GM04503 (cell line): ENCODE measurements at places on chromosomes 2 and 18.

GRCh38 chr2:195022508-195022830 lies 634.6 kb upstream of the SLC39A10 start:
- no peak for DNase-seq

GRCh38 chr2:129483366-129483765 lies 496.1 kb upstream of the RAB6C start:
- no peak for DNase-seq

DNA sequence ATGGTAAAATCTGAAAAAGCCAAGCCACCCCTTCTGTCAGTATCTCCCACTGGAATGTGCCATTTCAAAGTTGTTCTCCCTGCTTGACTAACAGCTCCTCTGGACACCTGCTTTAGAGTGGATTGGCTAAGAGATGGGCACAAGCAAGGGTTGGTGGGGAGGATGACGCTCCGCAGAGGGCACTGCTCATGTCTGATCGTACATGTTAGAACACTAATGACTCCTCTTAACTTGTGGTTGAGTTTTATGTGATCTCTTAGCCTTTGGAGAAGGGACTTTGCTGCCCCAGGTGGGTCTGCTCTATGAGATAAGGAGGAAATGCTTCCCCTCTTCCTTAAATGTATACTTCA lies 8.2 kb upstream of the KIAA2012 start:
- no peak for DNase-seq

DNA sequence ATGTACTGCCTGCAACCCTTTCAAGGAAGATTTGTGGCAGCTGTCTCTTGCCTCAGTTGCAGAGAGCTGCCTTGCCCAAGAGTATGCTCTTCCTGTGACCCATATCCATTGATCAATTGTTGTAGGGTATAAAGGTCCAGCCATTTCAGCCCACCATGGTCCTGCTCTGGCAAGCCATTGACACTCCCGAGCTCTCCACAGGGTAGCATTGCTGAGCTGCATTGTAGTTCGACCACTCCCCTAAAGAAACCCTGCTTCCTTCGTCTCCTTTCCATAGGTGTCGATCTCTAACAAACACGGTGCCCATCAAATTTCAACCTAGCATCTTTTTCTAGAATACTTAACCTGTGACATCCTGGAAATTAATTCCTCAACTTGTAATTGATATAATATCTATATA lies 104.9 kb upstream of the NDUFV2 start:
- no peak for DNase-seq

DNA sequence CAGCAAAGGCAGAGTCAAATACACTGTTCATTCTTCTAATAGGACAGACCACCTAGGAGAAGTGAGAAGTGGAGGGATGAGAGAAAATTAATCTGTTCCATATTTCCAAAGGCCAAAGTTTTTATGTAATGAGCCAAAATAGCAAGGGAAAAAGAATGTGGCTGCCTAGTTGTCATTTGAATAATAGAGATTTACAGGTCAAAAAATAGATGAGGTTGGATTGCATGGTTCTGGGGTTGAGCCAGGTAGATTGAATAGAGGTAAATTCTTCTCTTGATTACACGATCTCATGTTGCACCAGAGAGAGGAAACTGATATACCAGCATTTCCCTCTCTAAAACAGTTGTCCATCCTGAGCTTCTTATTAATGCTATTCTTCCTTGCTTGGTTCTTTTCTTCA lies 325.8 kb downstream of the CCDC178 start:
- no peak for DNase-seq

- DNase-seq = no peak
Observed at GRCh38 chr2:65053199-65053598, 3.0 kb upstream of the CEP68 start.

GRCh38 chr18:52313213-52313612 lies 26.8 kb upstream of the DCC start:
- DNase-seq = no peak

GRCh38 chr2:136134126-136134525 lies 16.2 kb upstream of the CXCR4 start:
- DNase-seq = no peak

- DNase-seq = no peak
Observed at GRCh38 chr2:143521396-143521795, 392.2 kb downstream of the ARHGAP15 start.

DNA sequence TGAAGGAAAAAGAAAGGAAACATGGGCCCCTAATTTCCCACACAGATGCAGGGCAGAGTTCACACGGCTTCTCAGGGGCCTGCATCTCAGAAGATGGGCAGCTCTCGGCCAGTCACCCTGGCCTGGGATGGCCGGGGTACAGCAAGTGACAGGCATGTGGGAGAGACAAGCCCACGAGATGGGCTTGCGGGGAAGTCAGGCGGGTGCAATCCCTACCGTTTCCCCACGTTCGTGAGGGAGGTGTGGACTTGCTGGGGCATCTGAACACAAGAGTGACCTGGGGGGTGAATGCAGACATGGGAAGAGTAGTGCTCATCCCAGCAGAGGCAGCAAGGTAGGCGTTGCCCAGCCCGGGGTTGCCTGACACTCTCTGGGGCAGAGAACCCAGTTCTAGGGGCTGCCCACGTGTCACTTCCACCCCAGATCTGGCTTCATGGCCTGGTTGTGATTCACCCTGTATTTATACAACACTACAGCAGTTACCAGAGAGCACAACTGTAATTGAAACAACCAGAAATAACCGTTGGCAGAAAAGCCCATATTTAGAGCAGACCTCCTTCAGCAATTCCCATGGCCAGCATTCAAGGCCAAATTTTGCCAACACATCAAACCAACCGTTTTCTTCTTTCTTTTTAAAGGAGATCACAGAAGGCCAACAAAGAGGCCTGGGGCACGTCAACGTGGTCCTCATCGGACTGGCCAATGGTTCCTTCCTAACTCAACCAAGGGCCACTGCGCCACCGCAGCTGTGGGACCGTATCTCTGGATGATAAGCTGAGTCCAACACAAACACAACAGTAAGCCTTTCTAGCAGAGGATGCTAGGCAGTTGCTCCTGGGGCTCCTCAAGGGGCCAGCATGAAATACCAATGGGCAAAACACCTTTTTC lies 58.4 kb downstream of the PARD6G start:
- no peak for DNase-seq

- no peak for DNase-seq
Observed at GRCh38 chr2:23593752-23594459, 208.9 kb downstream of the KLHL29 start.

DNA sequence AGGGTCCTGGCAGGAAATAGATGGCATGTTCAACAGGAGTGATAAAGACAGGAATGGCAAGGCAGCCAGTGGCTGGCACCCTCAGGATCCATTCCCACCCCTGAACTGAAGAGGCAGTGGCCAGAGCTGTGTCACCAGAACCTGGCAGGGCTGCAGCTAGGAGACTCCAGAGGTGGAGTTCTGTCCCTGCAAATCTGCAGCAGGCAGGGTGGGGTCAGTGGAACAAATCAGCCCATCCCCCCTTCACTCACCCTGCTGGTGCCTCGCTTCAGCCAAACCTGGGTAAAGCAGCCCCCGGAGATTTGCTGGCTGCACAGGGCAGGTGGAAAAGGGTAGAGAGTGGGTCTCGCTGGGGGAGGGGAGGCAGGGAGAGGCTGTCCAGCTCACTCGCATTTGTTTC lies 12.7 kb downstream of the INPP5D start:
- no peak for DNase-seq

DNA sequence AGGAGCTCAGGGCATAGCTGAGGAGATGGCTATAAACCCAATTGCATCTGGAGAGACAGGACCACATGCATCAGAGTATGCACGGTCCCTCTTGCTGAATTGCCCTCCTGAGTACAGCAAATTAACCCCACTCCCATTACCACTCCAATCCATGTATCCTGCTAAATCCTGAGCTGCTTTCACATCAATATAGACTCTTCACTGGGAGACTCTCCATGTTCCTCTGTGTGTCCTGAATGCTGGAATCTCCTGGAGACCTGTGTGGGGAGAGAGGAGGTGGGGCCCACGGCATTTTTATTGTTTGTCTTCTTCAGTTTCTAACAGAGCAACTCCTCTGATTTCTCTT lies 41.6 kb downstream of the THNSL2 start:
- DNase-seq = no peak

- DNase-seq = no peak
Observed at GRCh38 chr2:233832869-233833311, 21.4 kb downstream of the HJURP start.

DNA sequence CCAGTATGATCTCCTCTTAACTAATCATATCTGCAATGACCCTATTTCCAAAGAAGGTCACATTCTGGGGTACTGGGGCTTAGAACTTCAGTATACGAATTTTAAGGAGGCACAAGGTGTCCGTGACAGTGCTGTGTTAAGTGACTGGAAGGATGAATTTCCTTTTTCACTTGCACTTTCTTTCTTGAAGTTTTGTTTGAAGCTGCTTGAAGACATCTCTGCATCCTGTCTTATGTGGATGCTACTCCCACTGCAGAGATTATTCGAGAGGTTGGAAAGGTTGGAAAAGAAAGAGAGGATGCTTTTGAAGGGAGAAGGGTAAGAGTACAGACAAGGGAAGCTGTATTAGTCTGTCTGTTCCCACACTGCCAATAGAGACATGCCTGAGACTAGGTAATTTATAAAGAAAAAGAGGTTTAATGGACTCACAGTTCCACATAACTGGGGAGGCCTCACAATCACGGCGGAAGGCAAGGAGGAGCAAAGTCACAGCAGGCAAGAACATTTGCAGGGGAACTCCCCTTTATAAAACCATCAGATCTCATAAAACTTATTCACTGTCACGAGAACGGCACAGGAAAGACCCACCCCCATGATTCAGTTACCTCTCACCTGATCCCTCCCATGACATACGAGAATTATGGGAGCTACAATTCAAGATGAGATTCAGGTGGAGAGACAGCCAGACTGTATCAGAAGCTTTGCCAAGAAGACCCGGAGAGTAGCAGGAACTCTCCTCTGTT lies 3.6 kb upstream of the RNF144A start:
- no peak for DNase-seq

- DNase-seq = no peak
Observed at GRCh38 chr18:12828116-12829051, 55.7 kb downstream of the PTPN2 start.

DNA sequence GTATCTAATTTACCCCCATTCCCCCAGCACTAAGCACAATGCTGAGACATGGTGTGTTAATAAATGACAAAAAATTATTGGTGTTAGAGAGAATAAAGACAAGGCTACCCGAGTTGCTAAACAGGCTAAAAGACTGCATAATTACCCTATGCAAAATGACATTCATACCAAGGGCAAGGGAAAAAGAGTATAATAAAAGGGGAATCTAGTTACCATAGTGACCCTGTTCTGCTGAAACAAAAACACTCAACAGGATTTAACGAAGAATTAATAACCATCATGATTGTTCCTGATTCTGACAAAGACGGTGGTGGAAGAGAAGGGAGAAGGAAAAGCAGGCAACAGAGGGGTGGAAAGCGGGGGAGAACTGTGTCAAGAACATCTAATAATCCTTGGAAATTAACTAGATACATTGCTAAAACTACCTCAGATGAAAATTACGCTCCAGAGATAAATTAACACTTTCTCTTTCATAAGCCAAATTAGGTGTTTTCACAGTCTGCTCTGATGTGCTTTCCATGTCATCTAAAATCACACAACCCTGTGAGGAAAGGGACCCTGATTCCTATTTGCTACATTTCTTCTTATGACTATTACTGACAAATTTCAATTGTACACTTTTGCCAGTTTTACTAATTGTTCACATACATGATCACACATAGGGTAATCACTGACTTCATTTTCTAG lies 25.5 kb downstream of the TTR start:
- DNase-seq = no peak

DNA sequence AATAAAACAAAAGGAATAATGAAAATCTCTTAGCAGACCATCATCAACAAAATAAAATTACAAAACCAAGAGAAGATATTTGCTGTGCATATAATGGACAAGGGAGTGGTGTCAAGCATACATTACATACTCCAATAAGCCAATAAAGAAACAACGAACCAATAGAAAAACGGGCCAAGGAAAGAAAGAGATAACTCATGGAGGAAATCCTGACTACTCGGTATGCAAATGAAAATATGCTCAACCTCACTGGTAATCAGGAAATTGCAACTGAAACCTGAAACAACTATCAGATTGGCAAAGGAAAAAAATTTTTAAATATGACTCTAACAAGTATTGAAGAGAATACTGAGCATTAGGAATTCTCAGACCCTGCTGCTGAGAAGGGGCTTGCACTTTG lies 84.7 kb downstream of the BCL2 start:
- no peak for DNase-seq

- no peak for DNase-seq
Observed at GRCh38 chr2:120013597-120014223, 833 bp downstream of the EPB41L5 start.

- DNase-seq = no peak
Observed at GRCh38 chr2:8212239-8212638, 469.6 kb upstream of the ID2 start.

GRCh38 chr18:42363446-42364441 lies 408.7 kb downstream of the PIK3C3 start:
- DNase-seq = no peak

DNA sequence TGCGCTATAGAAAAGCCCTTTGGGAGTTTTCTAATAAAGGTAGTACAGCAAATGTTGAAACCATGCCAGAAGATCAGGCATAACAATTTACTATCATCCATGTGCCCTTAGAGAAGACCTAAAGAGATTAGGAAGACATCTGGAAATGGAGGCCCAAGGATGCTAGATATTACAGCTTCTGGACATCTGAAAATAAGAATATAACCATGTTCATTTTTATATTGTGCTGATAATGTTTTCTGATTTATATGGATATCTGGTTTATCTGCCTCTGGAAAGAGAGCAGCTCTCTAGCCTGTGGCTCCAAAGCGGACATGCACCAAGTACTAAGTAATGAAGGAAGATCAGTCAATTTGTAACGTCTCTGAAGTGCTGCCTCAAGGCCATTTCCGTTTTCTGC lies 478.0 kb upstream of the DDX18 start:
- no peak for DNase-seq
